Stimulated activated CD4-positive, alpha-beta T cell treated with anti-CD3 and anti-CD28 coated beads, Interleukin-1b, Interleukin-23, amount 100 ng/mL, for 48 hours (primary cell): ENCODE measurements at places on chromosomes 12 and 14.

DNA sequence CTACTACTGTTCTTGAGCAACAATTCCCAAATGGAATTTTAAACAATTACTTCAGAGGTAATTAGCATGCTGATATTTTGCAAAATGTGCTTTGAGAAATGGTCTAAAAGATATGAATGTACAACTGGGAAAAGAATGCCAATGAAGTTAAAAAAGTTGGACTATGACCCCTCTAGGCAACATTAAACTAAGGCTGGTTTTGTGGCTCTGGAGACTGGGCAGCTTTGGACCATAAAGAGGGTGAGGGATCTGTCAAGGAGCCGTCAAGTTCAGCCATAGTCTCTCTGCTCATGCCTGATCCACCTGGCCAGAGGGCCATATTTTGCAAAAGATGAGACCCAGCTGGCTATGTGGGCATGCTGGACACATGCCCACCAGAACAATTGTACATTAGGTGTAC is 38.8 kb downstream of the CMAS start:
- no peak for DNase-seq

GRCh38 chr12:52690351-52691075 is 10.3 kb upstream of the KRT1 start:
- no peak for DNase-seq

DNA sequence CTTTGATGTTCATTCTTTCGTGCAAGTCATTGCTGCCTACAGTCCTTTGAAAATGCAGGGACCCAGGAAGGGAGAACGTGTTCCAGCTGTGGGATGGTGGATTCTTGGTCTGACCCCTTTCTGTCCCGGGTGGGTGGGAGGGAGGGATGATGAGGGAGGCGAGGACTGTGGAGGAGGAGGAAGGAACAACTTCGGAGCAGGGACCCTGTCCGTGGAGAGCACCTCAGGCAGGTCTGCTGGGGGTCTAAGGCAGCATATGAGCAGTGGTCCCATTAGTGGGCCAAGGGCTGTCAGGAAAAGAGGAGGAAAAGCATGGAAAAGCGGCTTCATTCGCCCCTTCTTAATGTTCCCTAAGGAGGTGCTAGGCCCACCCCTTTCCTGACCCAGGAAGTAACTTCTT is 36.0 kb downstream of the CACNA2D4 start:
- DNase-seq = no peak

GRCh38 chr12:20368114-20368650 is at the start of gene PDE3A:
PDE3A (plus strand) TSS chr12:20368537; CDS start chr12:20369285, 748 bp downstream.
- no peak for DNase-seq

DNA sequence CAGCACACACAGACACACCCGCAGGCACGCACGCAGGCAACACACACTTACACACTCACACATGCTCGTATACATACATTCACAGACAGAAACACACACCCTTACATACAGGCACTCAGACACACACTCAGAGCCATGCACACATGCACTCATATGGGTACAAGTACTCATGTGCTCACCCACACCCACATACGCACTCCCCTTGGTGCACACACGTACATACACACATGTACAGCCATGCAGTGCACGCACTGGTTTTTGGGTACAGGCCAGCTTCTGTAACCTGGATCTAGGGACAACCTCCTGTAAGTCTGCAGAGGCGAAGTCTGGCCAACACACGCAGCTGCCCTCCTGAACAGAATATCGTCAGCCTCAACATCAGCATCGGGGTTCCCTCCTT is 221.3 kb upstream of the RTL1 start:
- DNase-seq = no peak

- no peak for DNase-seq
These were observed 260.7 kb upstream of the NOS1 start for GRCh38 chr12:117622087-117622486.

- peak; percentile 63 for DNase-seq
These were observed 595 bp downstream of the KLHL28 start for GRCh38 chr14:44961151-44961553.

GRCh38 chr12:8491646-8492530 is 21.4 kb upstream of the CLEC4D start:
- no peak for DNase-seq

DNA sequence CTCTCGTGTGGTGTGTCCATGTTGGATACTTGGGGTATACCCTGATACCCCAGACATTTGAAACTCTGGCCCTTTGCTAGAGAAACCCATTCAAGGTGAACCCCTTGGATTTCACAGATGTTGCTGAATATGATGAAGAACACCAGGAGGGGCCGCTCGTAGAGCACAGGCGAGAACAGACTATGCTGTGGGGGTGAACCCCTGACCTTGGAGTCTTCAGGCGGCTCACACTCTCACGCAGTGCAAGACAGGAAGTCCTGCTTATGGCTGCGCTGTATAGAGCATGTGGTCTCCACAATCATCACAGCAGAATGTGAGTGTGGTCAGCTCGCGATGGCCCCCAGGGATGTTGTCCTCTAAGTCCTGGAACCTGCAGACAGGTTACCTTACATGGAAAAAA is 60.4 kb downstream of the SLC15A4 start:
- no peak for DNase-seq

- DNase-seq = peak; percentile 2
These were observed 76.1 kb downstream of the OTOGL start for GRCh38 chr12:80175307-80175930.

DNA sequence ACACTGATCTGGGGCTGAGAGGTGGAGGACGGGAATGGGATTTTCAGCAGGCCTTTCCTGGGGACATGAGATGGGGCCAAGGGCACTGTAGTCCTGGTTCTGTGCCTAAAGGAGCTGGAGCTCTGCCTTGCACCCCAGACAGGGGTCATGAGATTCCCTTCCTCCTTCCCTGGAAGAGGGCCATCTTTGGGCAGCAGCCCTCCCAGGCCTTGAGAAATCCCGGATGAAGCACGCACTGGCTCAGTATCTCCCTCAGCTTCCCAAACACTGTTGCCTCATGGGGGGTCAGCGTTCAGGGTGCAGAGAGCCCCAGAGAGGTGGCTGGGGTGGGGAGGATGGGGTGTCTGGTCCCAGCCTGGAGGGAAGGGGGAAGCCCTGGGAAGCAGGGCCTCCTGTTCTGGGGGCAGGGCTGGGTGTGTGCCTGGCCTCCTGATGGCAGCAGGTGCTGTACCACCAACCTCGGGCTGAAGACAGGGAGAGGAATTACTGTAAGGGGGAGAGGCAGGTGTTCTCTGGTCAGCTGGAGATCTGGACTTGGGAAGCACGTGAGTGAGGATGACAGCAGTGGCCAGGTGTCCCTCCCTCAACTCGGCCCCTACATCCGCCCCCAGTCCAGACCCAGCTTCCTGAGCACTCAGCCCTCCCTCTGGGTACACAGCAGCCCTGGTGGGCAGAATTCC is 8.4 kb upstream of the NR4A1 start:
- no peak for DNase-seq

- DNase-seq = no peak
These were observed 27.0 kb downstream of the CHD8 start for GRCh38 chr14:21428930-21429329.

- no peak for DNase-seq
These were observed 1.3 kb downstream of the RNASE6 start for GRCh38 chr14:20782280-20782890.

DNA sequence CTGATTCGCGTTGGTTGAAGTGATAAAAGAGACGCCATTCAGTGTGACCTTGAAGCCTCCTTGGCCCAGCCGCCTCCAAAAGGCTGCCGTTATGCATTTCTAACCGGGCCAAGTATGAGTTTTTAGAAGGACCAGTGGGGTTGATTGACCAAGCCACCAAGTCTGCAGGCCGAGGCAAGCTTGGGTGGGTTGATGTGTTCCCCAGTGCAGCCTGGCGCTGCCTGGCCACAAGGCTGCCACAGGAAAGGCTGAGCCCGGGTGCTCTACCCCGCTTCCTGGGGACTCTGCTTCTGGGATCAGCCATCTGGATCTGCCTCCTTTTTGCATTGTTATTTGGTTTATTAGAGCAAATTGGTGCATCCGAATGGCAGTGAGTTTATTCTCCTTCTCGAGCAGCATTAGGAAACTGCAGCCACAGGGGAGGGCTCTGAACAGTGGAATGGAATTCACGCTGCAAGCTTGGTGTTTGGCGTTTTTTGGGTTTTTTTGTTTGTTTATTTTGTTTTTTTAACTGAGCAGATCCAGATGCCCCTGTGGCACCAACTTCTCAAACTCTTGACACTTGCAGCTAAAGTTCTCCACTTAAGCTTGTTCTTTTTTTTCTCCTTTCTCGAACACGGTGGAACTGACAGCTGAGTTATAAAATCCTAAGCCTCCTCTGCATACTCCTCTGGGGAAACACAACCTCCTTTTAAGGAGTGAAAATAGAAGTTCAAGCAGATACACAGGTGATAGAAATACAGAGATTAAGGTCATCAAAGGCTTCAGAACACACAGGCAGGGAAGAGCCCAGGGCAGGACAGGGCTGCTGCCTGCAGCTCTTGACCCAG is 145.4 kb upstream of the FKBP4 start:
- DNase-seq = no peak

DNA sequence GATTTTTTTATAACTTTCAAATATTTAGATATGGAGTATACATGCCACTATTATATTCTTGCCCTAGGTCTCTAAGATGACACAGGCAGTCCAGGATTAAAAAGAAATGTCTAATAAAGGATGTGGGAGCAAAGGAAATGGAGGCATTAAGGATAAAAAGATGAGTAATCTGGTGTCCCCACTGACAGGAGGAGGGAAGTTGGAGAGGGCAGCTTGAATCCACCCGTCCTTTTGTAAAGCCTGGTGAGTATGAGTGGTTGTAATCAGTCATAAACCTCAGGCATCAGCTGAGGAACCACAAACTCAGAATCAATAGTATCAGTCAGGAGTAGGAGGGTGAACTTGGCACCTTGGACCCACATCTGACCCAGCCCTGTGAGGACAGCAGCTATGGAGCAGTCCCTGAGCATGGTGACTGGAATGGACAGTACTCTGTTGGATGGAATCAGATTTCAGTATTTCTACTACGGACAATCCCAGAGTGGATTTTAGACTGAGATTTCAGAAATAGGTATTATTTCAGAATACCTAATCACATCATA is 100.5 kb downstream of the EXOC5 start:
- DNase-seq = no peak

DNA sequence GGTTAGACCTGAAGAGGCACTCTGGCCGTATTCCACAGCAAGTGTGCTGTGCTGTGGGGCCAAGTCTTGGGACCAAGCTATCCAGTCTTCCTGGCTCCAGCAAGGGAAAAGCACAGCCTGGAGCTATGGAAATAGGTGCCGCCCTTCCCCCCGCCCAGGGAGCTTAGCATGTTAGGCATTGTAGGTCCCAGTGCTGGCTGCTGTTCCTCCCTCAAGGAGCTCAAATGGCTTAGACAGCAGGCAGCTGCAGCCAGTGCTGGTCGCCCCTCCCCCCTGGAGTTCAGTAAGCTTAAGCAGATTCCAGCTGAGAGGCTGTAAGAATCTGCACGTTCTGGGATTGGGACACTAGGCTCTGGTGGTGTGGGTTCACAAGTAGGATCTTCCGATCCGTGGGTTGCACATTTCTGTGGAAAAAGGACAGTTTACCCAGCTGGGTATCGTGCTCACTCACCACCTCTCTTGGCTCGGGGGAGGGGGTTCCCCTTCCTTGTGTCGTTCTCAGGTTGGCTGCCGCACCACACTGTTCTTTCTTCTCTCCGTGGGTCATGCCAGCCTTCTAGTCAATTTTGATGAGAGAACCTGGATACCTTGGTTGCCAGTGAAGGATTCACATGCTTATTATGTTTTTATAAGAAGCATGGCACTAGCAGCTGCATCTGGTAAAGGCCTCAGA is 127.3 kb downstream of the CNTN1 start:
- DNase-seq = no peak

GRCh38 chr14:97107080-97107479 is 309.9 kb downstream of the VRK1 start:
- DNase-seq = no peak

DNA sequence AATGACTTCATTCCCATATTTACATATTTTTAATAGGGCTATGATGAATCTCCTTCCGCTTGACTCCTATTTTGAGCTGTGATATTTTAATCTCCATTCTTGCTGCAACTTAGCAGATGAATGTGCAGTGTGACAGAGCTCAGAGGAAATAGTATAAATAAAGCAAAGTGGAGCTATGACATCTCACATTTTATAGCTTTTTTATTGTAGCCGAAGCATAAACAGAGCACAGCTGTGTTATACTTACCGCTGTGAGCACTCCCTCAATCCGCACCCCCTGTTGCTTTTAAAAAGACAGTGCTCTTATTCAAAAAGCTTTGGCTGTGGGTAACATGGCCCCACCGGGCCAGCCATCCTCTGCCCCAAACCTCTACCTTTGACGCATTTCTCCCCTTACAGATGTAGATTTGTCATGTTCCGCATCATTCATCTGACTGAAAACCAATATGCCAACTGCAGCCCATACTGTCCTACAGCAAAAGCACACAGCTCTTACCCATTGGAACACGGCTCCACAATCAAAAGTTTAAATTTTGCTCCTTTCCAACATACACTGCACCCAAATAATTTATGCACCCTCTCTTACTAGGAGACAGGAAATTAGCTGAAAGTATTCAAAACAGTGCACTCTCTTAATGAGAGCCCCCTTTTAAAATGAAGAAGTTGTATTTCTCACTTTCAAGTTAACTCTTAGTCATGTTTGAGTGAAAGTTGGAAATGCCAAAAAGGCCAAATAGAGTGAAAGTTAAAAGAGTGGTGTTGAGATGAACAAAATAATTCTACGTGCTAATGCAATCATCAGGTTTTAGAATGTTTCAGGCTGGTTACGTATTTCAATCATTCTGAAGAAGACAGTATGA is 429.3 kb upstream of the SOX5 start:
- no peak for DNase-seq
